ENCODE measurements at places on chromosomes 6 and 20.

DNA sequence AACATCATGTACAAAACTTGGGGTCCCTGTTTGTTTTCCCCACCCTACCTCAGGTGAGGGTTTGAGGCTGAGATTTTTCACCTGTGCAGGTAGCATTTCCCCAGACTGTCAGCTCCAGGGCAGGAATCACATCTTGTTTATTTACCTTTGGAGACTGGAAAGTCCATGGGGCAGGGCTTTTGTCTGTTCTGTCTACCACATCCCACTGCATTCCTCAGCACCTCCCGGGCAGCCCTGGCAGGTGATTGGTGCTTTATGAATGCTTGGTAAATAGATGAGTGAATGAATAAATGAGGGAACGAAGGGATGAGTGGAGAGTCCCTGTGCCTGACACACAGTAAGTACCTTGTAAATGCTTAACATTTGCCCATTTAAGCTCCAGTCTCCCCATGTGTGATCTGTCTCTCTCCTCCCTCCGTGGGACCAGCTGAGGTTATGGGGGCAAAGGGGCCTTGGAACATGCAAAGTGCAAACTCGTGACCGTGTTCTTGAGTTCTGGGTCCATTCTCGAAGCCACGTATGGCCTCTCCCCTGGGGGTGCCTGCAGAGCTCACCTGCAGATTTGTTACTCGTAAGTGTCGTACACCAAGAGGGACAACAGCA, 69.7 kb upstream of the PMEPA1 start:
- no peak for DNase-seq

DNA sequence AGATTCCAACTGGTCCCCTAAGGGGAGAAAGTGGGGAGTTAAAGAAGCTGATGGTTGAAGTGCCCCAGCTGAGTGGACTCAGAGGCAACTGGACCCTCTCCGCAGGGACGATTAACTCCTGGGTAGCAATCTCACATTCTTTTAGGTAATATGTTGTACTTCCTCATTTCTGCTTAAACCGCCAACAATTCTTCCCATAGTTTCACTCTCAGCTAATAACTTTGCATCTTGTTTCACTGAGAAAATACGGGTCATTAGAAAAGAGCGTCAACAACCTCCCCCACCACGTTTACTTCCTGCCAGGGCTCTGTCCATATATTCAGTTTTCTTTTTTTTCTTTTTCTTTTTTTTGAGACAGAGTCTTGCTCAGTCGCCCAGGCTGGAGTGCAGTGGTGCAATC, 39.5 kb upstream of the CHD6 start:
- DNase-seq = no peak

GRCh38 chr6:165636402-165637048, 26.5 kb downstream of the PDE10A start:
- DNase-seq = no peak

GRCh38 chr6:36613200-36613995, 19.2 kb downstream of the SRSF3 start:
- no peak for DNase-seq

DNA sequence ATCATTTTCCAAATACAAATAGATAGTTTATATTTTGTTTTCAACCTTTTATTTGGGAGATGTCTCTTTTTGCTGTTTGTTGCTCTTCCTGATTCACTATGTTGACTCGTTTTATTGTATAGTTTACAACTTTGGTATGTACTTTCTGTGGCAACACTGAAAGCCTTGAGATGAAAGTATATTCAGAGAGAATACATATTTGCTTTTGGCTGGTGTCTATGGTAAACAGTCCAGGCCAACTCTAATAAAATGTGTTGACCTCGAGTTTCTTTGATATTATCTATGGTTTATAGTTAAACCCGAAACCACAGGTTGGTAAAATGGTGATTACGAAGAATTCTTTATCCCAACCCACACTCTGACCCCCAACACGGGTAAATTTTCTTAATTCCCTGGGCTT, 919.6 kb upstream of the MAP3K7 start:
- no peak for DNase-seq

- DNase-seq = no peak
These were observed 55.5 kb downstream of the FOXC1 start for GRCh38 chr6:1665214-1665613.

DNA sequence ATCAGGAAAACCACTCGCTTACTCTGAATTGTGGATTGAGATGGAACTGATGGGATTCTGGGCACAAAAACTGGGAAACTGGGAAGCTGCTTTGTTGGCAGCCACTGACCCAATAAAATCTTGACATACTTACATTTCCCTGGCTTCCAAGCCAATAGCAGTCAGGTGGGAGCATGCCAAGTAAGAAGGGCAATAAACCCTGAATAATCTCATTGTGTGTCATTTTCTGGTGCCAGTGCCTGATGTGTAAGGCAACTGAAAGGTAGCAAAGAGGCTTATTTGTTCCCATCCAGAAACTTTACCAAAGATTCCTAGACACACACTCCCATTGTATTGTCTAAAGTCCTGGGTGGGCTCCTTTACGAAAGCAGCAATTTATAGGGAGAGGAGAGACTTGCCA, 93.2 kb downstream of the TBX18 start:
- no peak for DNase-seq

DNA sequence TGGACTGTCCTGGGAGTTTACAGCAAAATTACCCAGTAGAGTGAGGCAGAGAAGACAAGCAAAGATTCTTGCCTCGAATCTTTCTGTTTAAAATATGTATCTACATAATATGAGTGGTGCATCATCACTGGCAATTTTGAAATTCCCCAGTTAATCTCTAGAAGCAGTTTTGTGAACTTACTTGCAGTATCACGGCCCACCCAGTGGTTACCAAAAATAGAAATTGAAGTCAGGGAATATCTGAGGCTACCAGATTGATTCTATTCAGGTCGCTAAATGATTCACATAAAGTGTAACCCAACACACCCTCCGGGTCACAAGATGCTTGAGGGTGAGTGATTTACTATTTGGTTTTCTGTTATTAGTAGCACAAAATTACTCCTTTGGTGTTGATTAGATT, 111.9 kb downstream of the PPP1R14C start:
- no peak for DNase-seq

DNA sequence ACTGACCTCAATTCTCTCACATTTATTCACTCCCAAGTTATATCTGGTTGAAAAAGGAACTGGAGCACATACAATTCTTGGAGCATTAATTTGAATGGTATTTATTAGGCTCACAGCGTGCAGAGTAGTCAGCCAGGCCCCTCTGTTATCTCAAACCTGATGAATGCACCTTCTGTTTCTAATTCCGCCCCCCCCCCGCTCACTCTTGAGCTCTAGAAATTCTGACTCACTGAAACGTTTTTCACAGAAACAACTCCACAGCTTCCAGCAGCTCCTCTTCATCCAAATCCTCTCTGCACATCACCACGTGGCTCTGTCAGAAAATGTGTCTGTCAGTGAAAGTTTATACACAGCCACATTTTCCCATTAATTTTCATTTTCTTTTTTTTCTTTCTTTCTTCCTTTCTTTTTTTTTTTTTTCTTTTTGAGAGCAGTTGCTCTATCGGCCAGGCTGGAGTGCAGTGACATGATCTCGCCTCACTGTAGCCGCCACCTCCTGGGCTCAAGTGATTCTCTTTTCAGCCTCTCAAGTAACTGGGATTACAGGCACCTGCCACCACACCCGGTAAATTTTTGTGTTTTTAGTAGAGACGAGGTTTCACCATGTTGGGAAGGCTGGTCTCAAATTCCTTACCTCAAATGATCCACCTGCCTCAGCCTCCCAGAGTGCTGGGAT, 109.4 kb downstream of the TBXT start:
- no peak for DNase-seq

DNA sequence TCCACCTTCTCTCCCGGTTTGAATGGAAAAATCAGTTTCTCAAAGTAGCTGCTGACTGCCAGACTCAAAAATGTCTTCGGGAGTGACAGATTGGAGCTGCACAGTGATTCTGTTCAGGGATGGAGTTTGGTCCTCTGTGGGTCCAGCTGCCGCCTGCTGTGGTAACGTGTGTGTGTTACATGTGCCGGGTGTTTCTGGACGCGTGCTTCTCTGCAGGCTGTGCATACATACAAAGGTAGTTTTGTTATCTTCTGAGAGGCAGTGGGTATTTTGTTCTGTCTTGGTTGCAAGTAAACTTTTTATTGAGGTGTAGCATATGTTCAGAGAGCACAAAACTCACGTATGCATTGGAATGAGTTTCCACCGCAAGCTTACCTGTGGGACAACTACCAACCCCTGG, 41.3 kb upstream of the NAA20 start:
- peak; percentile 25 for DNase-seq

- no peak for DNase-seq
These were observed 62.4 kb downstream of the TNFRSF21 start for GRCh38 chr6:47247227-47247797.

DNA sequence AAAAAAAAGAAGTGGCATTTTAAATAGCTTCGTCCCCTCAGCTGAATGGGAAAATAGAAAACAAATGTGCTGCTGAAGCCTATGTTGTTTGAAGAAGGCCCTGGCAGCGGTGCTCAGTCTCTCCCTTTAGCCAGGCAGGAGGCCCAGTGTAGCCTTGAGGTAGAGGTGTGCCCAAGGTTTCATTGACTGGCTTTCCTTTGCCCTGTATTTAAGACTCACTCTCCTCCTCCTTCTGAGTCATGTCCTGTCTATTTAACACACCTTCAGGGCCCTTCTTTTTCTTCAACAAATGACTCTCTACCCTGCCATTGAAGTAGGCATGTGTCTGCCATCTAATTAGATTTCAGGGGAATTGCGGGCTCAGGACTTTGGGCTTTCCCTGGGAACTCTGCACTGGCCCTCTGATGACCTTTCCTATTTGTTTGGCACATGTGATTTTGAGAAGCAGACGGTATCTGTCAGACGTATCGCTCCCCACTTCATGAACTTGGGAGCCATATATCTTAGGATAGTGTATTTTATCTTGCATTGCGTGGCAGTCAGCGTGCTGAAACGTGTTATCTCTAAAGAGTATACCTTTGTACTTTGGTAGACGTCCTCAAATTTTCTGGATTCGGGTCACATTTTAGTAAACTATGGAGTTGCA, 4.3 kb downstream of the TJAP1 start:
- DNase-seq = no peak

DNA sequence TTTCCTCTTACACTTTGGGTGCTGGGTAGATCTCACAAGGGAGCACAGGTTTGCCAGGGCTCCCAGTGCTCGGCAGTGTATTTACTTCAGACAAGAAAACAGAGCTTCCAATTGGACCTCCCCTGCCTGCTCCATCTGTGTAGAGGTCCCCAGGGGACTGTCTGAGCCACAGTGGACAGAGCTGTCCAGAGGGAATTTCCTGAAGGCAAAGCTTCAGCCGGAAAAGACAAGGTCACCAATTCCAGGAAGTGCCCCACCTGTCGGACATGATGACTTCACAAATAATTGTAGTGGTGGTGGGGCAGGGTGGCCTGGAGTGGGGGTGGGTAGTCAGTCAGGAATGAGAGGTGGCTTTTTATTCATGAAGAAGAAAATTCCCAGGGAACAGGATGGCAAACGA, 18.6 kb downstream of the ADGRF5 start:
- no peak for DNase-seq

GRCh38 chr6:27592481-27593199, 119.7 kb upstream of the ZNF184 start:
- DNase-seq = no peak

DNA sequence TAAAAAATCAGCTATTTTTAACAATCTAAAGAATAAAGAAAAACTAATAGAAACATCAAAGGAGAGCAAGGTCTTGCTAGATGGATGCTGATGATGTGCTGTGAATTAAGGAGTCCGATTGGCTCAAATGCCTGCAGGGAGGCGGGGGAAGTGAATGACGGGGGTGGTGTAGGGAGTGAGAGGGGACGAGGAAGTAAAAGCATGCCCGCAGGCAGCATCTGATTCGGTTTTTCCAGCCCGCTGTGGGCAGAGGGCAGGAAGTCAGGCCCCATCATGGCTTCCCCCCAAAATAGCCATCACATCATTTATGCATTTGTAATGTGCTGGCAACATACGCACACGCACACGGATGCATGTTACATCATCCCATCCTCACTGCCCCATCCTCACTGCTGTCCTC, 10.3 kb downstream of the RSPO4 start:
- DNase-seq = no peak

DNA sequence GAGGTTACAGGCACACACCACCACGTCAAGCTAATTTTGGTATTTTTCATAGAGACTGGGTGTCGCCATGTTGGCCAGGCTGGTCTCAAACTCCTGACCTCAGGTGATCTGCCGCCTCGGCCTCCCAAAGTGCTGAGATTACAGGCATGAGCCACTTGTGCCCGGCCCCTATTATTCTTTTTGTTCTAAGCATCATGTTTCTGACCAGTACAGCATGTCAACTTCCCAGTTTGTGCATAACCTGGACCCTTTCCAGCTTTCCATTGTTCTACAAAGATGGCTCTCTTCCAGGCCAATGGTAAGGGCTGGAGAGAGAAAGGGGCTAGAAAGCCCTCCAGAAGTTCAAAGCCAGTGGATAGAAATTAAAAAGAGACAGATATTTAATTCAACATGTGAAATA, 91.3 kb upstream of the TNFAIP3 start:
- no peak for DNase-seq

DNA sequence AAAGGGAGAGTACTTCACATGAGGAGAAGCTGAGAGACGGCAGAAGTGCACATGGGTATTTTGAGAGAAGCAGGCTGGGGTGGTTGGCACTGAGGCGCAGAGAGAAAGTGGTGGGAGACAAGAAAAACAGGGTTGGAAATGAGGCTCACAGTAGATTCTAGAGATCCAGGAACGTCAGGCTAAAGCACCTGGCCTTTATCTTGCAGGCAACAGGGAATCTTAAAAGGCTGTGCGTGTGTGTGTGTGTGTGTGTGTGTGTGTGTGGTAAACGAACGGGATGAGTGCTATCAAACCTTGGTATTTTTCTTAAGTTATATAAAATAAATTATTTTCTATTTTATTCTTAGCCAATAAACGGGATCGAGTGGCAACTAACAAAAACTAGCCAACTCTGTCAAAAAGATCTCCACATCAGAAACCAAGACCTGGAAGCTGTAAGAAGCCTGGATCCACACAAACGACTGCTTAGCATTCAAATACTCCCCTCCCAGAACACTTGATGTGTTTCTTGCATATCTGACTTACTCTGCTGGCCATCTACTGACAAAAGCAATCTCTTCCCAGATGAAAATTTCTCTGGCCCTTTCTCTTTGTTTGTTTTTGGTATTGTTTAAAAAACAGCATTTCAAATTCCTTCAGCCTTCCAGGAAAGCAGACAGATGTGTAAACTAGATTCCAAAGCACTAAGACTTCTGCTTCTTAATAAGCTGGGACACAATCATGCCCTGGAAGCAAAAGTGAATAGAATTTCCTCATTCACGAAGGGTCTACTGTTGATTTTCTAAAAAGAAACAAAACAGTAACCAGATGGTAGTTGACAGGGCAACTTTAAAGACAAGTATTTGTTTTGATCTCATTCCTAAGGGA, 44.8 kb upstream of the FABP7 start:
- no peak for DNase-seq
